ENCODE measurements at places on chromosomes 12 and 14. TPM values are rescaled to one million over a fixed set of nuclear protein-coding genes. Genes with fewer than 3 reads are reported as not detected.

PDZRN4 gene
- not detected for total RNA-seq

DNA sequence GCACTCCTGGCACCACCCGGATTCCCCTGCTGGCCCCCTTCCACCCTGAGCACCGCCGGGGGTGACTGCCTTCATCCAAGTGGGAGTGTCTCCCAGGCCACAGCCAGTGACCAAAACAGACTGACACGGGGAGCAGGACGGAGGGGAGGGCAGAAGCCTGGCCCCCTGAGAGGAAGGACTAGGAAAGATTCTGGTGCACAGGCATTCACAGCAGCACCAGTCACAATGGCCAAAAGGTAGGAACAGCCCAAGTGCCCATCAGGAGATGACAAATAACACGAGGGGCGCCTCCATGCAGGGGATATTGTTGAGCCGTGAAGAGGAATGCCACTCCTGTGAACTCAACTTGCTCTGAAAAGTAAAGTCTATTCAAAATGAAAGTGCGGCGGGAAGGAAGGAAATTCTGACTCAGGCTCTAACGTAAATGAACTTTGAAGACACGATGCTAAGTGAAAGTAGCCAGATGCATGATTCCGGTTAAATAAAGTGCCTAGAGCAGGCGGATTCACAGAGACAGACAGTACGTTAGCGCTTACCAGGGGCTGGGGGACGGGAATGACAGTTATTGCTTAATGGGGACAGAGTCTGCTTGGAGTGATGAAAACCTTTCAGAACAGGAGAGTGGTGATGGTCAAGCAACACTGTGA is 146.1 kb upstream of the NCOR2 start:
- DNase-seq = no peak

MIP gene
- total RNA-seq = not detected

DNA sequence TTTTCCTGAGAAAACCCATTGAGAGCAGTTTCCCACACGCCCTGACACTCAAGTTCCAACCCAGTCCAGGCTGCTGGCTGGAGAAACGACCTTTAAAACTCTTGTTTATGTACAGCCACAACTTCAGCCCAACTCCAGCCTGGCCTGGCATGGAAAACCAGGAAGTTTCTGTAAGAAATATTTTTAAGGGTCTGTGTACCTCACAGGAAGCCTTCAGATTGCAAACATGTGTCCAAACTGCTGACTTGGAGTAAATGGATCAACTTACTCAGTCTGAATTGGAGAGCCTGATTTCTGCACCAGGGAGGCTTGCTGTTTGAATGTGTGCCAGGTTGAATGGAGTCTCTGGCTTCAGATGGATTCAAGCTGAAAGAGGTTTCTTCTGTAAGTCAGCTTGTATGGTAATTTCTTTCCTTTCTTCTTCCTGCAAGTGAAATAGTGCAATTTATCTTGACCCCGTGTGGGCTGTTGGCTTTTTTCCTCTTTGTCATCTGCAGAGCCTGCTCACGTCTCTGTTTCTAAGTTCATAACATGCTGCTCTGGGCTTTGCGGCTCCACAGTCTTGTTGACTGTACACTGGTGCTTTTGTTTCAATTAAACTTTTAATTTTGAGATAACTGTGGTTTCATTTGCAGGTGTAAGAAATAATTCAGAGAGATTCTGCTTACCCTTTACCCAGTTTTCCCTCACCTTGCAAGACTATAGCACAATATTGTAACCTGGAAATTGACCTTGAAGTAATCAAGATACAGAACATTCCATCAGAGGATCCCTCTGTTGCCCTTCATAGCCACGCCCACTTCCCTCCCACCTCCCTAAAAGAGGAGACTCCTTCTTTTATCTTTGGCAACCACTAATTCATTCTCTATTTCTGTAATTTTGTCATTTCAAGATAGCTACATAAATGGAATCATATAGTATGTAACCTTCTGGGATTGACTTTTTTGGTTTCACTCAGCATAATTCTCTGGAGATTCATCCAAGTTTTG is 109.7 kb upstream of the PRMT8 start:
- no peak for DNase-seq

DNA sequence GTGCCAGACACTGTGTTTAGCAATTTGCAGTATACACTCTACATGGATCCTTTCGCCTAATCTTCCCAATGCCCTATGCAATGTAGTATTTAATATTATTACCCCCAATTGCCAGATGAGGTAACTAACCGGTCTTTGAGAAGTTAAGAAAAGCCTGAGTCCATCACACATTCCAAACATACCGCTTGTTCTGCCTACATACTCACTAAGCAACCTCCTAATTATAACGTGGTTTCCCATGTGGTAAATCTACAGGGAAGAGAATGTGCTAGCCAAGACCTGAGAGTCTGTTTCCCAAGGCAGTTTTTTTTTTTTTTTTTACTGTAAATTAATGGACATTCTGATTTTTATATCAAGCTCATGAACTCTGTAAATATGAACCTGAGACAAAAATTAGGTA is 37.2 kb downstream of the ATP2B1 start:
- DNase-seq = no peak

DNA sequence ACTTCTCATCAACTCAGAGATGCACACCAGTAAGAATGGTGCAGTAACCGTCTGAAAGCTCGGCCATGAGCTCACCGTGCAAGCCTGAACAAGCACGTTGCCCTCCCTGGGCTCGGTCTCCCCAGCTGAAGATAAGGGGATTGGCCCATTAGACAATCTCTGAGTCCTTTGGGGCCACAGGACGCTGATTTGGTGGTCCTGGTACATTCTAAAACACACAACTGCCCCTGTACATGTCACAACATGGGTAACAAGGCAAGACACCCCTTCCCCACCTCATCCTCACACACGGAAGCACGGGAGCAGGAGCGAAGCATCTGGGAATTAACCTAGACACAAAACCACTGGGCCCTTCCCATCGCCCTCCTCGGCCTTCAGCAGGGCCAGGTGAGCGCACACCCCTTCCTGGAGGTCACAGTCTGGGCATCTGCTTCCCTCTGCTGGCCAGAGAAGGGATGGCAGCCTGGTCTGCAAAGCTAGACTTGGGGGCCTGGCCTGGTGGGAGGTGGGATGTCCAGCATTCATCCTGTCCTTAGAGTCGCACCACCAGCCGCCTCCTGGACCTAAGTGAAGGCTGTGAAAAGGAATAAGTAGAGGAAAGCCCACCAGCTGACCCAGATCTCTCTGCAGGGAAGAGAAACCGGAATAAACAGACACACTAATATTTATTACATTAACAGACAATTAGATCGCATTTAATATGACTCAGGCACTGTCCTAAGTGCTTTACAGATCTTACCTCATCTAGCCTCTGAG is 18.9 kb upstream of the SMUG1 start:
- no peak for DNase-seq

DNA sequence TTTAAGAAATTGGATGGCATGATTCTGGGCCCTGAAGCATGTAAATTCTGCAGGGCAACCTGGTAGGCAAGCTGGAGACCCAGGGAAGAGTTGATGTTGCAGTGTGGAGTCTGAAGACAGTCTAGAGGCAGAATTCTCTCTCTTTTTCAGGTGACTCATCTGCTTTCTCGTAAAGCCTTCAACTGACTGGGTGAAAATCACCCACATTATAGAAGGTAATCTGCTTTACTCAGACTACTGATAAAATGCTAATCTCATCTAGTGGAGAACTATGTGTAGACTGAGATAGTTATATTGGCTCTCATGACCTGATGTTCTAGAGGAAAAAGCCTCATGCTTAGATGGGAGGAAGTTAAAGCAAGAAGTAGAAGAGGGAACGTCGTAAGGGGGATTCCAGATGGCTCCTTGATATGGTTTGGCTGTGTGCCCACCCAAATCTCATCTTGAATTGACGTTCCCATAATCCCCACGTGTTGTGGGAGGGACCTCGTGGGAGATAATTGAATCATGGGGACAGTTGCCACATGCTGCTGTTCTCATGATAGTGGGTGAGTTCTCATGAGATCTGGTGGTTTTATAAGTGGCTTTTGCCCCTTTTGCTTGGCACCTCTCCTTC is 723.8 kb downstream of the BCL11B start:
- no peak for DNase-seq

Measured in Right ventricle myocardium inferior (tissue), 1 donor.